ENCODE measurements at places on chromosomes 7 and 10.

- DNase-seq, result no peak
These were observed 102.7 kb upstream of the PCDH15 start for GRCh38 chr10:54903745-54904144.

GRCh38 chr7:142482891-142483658, 225.2 kb upstream of the PRSS58 start:
- no peak for DNase-seq

DNA sequence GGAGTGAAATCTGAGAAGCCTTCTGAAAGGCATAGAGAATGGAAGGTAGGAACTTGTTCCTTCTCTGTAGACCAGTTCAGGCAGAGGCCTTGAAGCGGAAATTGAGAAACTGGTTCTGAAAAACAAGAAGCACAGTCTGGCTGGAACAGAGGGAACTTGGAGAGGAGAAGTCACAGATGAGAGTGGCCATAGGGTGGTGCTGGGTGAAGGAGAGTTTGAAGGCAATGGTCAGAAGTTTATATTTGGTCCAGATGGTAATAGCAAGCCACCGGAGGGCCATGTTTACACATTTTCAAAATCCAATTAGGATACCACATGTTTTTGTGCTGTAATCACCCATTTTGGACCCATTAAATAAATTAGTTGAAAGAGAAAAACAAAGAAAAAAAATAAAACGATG, 692.5 kb downstream of the INHBA start:
- no peak for DNase-seq

- no peak for DNase-seq
These were observed 88.3 kb downstream of the PTPRZ1 start for GRCh38 chr7:121961089-121961867.

DNA sequence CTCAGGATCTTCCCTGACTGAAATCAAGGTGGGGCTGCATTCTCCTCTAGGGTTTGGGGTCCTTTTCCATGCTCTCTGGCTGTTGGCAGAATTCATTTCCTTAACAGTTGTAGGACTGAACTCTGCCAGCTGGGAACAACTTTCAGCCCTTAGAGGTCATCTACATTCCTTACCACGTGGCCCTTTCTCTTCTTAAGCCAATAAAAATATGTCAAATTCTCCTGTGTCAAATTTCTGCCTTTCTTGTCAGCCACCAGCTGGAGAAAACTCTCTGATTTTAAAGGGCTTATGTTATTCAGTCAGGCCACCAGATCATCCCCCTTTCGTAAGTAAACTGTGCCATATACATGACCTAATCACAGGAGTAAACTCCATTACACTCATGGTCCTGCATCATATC, 95.3 kb upstream of the IL6 start:
- DNase-seq, result no peak

- DNase-seq, result no peak
These were observed 18.8 kb downstream of the CAV1 start for GRCh38 chr7:116543664-116544063.

GRCh38 chr7:49322476-49322875, 398.1 kb downstream of the CDC14C start:
- no peak for DNase-seq

- no peak for DNase-seq
These were observed 161.9 kb downstream of the HGF start for GRCh38 chr7:81607987-81608386.

DNA sequence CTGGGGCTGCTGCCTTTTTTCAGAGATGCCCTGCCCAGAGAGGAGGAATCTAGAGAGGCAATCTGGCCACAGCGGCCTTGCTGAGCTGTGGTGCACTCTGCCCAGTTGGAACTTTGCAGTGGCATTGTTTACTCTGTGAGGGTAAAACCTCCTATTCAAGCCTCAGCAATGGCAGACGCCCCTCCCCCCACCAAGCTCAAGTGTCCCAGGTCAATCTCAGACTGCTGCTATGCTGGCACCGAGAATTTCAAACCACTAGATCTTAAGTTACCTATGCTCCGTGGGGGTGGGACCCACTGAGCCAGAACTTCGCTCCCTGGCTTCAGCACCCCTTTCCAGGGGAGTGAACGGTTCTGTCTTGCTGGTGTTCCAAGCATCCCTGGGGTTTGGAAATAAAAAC, 77.2 kb downstream of the EXOC4 start:
- DNase-seq, result no peak

GRCh38 chr10:55782181-55782580, 578.9 kb downstream of the ZWINT start:
- DNase-seq, result no peak

GRCh38 chr7:143256932-143257331, 6.3 kb upstream of the GSTK1 start:
- no peak for DNase-seq

- DNase-seq, result no peak
These were observed 108.5 kb downstream of the FAM107B start for GRCh38 chr10:14665865-14666857.

DNA sequence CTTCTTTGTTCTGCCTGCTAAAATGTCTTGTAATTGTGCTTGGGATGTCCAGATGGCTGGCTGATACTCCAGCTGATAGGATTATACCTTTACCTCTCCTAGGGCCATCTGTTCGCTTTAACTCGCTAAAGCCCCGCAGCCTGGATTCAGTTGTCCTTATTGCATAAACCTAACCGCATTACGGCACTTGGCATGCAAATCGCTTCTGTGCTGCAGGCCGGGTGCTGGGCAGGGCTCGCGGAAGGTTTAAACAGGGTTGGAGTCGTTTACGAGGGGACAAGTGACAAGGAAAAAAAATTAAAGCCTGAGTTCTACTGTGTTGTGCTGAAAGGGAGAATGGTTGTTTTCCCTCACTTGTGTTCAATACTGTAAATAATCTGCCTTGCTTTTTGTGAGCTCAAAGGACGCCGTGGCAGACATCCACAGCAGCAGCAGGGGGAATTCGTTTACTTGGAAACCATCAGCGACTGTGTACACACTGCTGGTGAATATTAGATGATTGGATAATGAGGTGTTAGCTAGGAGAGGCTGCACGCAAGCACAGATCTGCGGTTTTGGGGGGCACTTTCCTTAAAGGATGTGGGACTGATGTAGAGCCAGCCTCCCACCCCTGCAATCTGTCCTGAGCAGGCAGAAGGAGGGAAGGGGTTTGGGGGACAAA, 93.0 kb downstream of the EBF3 start:
- no peak for DNase-seq

- no peak for DNase-seq
These were observed 65.1 kb downstream of the MINDY3 start for GRCh38 chr10:15795036-15795792.

GRCh38 chr10:23892296-23892695, 316.6 kb upstream of the KIAA1217 start:
- DNase-seq, result no peak

- no peak for DNase-seq
These were observed 427.8 kb downstream of the DNAJB9 start for GRCh38 chr7:108997480-108997879.

DNA sequence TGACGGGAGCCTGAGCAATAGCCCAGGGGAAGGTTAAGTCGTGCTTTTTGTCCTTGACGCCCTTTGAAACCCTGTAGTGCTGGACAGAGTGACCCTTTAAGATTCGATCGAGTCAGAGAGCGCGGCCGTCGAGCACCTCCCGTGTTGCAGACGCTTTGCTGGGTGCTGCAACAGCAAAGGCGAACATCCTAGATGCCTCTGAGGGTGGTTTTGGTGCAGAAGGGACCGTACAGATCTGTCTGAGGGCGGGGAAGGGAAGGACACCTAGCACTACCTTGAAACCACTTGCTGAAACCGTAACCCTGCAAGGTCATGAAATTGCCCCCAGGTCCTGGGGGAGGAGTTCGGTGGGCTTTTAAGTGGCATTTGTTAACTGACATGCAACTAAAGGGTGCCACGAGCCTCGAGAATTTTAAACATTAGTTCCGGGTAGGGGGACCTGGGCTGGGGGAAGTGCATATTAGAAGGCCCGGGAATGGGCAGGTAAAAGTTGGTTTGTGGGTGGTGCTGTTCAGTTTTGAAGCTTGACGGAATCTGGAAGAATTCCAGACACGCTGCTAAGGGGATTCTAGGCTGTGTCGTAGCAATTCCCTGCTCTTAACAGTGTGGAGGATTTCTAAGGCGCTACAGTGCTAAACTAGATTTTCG, 786 bp downstream of the ATP5F1C start:
- DNase-seq, result no peak

- DNase-seq, result no peak
These were observed 24.5 kb downstream of the VSTM4 start for GRCh38 chr10:49090696-49091380.

DNA sequence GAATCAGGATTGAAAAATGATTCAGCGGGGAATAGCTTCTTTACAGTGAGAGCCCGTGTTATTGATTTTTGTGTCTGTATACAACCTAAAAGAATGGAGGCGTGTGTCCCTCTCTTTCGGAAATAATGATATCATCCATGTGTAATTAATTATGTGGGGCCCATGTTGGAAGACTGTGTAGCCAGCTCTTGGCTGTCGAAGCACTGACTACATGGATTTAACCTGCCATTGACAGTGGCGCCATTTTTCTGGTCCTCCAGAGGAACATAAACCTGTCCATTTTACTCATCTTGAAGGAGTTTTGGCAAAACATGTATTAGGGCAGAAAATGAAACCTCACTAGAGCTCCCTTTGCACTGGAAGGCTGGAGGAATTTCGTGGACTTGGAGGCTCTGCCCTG, 119.6 kb downstream of the ITIH5 start:
- DNase-seq, result no peak

GRCh38 chr10:80741278-80741677, 203.6 kb downstream of the SH2D4B start:
- no peak for DNase-seq

- no peak for DNase-seq
These were observed 246.1 kb downstream of the CREB5 start for GRCh38 chr7:28658381-28658780.

DNA sequence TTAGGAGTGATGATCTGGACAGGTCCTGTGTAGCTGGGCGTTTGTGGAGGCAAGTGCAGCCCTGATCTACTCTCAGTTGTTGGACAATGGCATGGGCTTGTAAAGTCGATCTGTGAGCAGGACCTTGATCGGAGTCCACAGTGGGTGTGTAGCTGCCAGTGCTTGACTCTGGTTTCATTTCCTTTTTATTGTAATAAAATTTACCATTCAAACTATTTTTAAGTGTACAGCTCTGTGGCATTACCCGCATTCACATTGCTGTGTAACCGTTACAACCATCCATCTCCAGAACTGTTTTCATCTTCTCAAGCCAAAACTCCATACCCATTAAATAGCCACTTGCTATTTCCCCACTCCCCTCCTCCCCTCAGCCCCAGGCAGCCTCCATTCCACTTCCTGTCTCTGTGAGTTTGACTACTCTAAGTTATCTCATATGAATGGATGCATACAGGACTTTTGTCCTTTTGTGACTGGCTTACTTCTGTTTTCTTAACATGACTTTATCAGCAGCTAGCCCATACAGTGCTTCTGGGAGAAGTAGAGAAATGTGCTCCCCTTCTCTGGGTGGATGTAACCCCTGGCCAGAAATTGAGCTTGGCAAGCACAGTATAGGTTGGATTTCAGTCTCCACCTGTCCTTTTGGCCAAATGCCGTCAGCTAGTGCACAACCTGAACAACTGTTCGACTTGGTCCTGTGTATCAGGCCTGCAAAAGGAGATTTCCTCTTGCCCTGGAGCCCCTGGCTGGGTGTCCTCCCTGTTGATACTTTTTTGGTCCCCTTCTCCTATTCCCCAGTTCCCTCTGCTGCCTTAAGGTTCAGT, 180.0 kb downstream of the LRMDA start:
- DNase-seq, result no peak

DNA sequence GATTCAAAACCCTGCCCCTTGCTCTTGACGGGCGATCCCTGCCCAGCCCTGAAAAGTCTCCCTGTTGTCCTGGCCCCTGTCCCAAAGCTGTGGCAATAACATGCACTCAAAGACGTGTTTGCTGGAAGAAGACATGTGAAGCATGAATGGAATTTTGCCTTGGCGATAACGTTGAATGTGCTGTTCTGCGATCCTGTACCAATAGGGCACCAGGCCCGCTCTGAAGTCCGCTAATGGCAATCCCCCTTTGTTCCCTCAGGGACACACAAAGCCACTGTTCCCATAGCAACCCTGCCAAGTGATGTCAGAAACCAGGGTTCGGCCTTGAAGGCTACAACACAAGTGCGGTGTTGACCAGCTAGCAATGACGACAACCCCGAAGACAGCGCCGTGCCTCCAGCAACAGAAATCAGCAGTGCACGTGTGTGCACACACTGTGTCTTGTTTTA, 284.6 kb downstream of the KLF6 start:
- DNase-seq, result peak; percentile 67

GRCh38 chr10:110392868-110393740, 88.4 kb upstream of the SMNDC1 start:
- DNase-seq, result no peak

GRCh38 chr10:59904426-59905065, 1.8 kb downstream of the CCDC6 start:
- no peak for DNase-seq

DNA sequence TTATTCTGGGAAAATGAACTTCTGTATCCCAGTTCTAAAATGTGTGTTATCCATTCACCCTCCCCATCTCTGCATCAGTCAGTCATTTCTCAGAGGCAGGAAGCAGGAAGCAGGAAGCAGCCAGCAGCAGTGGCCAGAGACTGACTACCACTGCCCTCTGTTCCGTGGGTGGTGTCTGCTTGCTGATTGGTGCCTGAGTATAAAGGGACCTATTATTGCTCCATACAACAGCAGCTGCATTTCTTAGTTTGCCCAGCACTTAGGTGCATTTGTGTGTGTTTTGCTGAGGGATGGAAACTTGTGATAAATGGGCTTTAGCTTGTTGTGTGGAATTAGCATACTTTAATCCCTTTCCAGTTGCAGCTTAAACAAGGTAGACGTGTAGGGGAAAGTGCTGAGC, 582.2 kb downstream of the SORCS1 start:
- no peak for DNase-seq
